Stimulated activated CD8-positive, alpha-beta memory T cell treated with anti-CD3 and anti-CD28 coated beads, Interleukin-12 subunit alpha, Interleukin-12 subunit beta, amount 100 ng/mL, for 4 hours (primary cell): ENCODE measurements at places on chromosomes 13 and 19.

GRCh38 chr13:91894316-91894715 lies 495.9 kb downstream of the GPC5 start:
- no peak for DNase-seq

GRCh38 chr13:72386138-72386684 lies 341.2 kb downstream of the MZT1 start:
- DNase-seq: no peak

DNA sequence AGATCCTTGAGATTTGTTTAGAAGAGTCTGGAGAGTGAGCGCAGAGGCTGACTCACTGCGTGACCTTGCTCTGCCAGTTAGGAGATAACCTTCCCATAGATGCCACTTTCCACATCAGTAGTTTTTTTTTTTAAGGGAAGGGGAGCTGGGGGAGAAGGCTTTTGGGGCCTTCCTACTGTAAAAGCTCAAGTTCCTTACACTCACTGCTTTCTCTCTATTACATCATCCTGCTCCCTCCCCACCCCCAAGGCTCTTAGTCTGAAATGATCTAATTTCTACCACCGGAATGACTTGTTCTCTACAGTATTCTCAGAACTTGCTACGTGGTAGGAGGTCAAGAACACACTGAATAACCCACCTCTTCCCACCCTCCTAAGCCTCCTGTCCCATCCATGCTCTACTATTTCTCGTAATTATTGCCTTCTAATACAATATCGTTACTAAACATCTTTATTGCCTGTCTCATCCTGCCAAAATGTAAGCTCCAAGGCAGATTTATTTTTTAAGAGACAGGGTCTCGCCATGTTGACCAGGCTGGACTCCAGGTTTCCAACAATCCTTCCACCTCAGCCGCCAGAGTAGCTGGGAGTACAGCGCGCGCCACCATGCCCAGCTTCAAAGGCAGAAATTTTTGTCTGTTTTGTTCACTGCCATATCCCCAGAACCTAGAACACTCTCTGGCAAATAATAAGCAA lies 1.2 kb downstream of the LONP1 start:
- DNase-seq: no peak

GRCh38 chr19:49442771-49443365 lies 1.5 kb upstream of the SLC17A7 start:
- DNase-seq: no peak

DNA sequence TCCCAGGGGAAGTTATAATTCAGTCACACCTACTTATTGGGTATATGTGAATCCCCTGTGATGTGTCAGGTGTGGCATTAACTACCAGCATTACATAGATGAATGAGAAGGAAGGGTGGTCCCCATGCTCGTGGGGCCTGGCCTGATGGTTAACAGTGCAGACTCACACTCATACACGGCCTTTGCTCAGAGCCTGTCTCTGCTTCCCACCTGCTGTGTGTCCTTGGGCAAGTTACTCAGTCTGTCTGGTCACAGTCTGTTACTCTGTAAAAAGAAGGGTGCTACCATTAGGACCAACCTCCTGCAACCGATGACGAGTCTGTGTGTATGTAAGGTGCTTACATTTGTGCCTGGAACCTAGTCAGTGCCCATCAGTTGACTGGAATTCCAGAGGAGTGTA lies 23.8 kb downstream of the SAFB start:
- no peak for DNase-seq

- no peak for DNase-seq
Measured at GRCh38 chr13:32060401-32060878, 28.9 kb downstream of the FRY start.

GRCh38 chr13:30346153-30346788 lies 38.9 kb upstream of the KATNAL1 start:
- peak; percentile 36 for DNase-seq

- no peak for DNase-seq
Measured at GRCh38 chr13:33069365-33069764, 53.1 kb downstream of the KL start.

- no peak for DNase-seq
Measured at GRCh38 chr19:3684817-3685410, 15.4 kb downstream of the PIP5K1C start.
